ENCODE measurements at places on chromosomes 4 and X. TPM values are rescaled to one million over a fixed set of nuclear protein-coding genes. Genes with fewer than 3 reads are reported as not detected.

Gene SPATA4
- not detected for total RNA-seq

GRCh38 chr4:129246910-129247461 lies 151.0 kb downstream of the C4orf33 start:
- H3K27me3 ChIP-seq, result no peaks in the 10 kb centered on the region
- H3K36me3 ChIP-seq, result no peaks in the 10 kb centered on the region
- DNase-seq, result no peak
- no peak overlapping the region for H3K4me3 ChIP-seq

Gene EDA
- 4.9 TPM for total RNA-seq

DNA sequence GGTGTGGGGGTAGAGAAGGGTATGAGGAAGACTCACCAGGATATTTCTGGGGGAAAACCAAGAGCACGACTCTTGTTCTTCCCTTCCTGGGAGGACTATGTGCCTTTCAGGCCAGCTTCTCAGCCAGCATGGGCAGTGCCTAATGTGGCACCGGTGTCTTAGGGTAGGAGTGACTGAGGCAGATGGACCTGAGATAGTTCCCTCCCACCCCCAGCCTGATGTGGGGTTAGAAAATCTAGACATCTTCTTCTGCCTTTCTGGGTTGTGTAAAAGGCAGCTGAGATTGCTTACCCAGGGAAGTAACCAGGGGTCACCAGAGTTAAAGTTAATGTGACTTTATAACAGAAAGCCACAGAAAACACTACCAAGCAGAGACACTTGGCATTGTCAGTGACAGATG lies 127.3 kb downstream of the TMA16 start:
- H3K27ac ChIP-seq, result no peak overlapping the region
- no peak overlapping the region for H3K4me3 ChIP-seq
- no peaks in the 10 kb centered on the region for H3K36me3 ChIP-seq
- H3K4me1 ChIP-seq, result no peaks in the 10 kb centered on the region
- no peaks in the 10 kb centered on the region for H3K27me3 ChIP-seq

- peaks cover 4% of the 10 kb centered on the region for H3K4me1 ChIP-seq
- H3K36me3 ChIP-seq, result no peaks in the 10 kb centered on the region
- H3K4me3 ChIP-seq, result no peak overlapping the region
- H3K27me3 ChIP-seq, result no peaks in the 10 kb centered on the region
- DNase-seq, result no peak
Observed at GRCh38 chr4:4260185-4260751, 12.2 kb upstream of the TMEM128 start.

DNA sequence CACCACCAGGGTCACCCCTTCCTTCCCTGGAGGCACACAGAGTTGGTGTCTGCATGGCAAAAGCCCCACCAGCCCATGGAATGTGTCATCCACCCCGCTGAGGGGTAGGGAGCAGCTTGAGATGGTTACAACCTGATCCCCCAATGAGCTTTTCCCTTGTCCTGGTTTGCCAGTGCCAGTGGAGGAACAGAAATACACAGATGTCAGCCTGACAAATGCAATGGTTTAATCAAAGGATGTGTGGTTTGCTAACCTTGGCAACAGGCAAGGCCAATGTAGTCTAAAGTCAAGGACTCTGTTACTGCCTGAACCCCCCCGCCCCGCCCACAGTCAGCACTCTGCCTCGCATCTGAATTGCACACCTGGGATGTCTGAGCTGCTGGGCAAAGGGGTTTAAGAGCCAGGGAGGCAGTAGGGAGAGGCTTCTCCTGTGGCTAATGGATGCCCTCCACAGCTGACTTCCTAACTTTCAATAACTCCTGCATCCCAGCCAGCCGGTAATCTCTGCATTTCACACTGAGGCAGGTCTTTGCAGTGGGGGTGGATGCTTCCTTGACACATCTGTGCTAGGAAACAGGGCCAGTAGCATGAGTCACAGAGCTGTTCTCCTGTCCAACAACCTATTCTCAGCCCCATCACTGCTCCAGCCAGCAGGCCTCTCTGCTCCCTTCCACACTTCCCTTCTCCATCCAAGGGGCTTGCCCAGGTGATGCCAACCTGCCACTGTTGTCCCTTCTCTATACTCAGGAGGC lies 137.5 kb downstream of the AMMECR1 start:
- H3K36me3 ChIP-seq, result peaks cover 14% of the 10 kb centered on the region
- no peaks in the 10 kb centered on the region for H3K27me3 ChIP-seq
- no peak for DNase-seq
- H3K4me3 ChIP-seq, result no peak overlapping the region

Gene GRIA3
- not detected for total RNA-seq

Gene GPR78
- 0.13 TPM for total RNA-seq

GRCh38 chr4:89123451-89123851 lies 12.1 kb downstream of the TIGD2 start:
- no peak overlapping the region for H3K4me3 ChIP-seq
- no peak for DNase-seq
- H3K27ac ChIP-seq, result no peak overlapping the region
- peaks cover 15% of the 10 kb centered on the region for H3K4me1 ChIP-seq

Gene ADH1B
- total RNA-seq, result not detected

- DNase-seq, result no peak
- H3K27ac ChIP-seq, result no peak overlapping the region
- no peak overlapping the region for H3K4me3 ChIP-seq
Observed at GRCh38 chr4:22762548-22762947, 69.8 kb downstream of the GBA3 start.

- H3K36me3 ChIP-seq, result no peaks in the 10 kb centered on the region
- H3K27ac ChIP-seq, result no peak overlapping the region
- H3K4me1 ChIP-seq, result no peaks in the 10 kb centered on the region
- no peak overlapping the region for H3K4me3 ChIP-seq
- H3K27me3 ChIP-seq, result no peaks in the 10 kb centered on the region
- no peak for DNase-seq
Observed at GRCh38 chrX:39477762-39478120, 620.0 kb downstream of the BCOR start.
